ENCODE measurements at places on chromosomes 1 and 21.
A peak's percentile ranks its signal among the peaks of the same experiment; 100 is the strongest.

DNA sequence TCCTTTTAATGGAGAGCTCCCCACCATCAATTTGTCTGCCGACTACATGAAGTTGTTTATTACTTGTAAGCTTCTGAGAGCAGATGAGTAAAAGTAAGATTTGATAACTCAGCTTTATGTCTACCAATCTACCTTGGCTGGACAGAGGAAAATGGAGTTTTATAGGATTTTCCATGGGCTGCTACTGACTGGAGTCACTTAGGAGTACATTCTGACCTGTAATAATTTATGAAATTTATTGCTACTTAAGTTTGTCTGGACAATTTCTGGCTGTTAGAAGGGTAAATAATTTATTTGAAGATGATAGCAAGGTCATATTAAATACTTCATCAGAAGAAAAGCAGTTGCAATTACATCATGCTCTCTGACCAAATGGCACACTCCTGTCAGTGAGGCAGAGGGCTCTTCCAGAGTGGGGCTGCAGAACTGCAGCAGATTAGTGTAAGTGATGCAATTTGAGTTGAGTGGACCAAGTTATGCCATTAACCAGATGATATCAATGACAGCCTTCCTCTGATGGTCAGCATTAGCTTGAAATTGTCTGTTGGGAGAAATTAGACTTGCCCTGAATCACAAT is 736.7 kb upstream of the PTBP2 start:
- DNase-seq = no peak

DNA sequence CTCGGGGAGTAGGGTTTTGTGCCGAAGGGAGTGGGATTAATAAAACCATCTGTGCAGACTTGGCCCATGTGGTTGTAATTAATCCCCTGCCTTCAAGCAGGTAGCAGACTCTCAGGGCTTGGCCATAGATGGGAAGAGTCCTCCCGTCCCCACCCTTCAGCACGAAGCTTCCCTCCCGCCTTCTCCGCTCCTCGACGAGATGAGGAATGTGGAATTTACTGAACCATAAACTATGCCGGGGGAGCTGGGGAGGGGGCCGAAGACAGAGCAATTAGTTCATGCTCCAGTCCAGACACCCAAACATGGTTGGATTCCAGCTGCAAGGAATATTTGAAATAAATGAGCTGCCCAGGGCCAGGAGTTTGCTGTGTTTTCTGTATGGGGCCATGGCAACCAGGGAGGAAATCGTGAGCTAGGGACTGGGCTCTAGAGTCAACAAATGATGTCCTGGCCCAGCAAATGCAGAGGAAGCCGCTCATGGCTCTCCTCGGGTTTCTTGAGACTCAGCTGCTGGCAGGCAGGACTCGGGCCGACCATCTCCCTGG is 78.8 kb downstream of the SPSB1 start:
- no peak for DNase-seq

DNA sequence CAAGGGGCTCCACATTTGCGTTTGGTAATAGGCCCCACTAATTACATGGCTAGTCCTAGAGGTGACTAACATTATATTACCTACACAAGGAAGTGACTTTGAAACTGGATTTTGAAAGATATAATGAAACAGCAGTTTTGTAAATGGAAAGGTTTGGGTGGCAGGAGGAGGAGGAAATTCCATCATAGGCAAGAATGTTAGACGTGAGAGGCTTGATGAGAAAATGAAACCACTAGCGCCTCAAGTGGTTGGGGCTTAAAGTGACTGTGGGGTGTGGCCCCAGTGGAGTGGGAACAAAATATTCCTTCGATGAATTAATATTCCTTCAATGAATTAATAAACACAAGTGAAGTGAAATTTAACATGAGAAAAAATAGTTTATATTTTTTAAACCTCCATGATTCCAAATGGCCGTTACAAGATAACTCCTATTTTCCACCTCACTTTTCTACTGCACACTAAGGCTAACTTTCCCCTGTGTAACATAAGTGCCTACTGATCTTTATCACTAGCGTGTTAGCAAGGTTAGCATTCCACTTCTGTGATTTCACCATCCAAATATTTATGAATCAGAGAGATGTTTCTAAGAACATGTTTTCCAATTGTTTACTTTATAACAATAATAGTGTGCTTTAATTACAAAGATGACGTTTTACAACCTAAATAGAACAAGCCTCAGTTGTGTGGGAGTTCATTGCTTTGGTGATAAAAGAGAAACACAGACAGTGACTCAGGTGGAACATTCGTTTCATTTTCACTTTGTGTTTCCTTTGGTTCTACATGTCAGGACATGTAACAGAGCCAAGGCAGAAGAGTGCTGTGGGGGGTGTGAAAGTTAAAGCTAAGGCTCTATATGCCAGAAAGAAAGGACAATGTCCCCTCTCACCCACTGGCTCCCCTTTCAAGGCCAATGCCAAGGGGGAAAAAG is 12.5 kb upstream of the ATF3 start:
- DNase-seq = peak; percentile 55

DNA sequence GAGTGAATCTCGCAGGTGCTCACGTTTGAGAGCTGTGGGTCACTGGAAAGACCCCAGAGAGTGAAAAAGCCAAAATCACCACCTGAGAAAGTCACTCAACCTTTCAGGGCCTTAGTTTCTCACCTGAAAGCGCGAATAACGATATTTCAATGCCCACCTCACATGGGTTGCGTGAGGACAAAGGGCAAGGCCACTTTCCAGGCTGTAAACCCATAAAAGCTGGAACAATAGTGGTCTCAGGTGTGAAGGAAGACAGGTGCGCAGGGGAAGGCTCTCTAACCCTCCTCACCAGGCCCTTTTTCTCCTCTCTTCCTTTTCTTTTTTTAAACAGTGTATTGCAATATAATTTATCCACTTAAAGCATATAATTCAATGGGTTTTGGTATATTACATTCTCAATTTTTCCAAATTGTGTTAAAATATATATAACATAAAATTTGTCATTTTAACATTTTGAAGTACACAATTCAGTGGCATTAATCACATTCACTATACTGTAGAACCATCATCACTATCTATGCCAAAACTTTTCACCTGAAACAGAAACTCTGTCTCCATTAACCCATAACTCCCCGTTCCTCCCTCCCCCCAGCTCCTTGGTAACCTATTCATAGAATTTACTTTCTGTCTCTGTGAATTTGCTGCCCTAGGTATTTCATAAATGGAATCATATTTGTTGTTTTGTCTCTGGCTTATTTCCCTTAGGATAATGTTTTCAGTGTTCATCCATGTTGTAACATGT is 118.4 kb upstream of the TNR start:
- no peak for DNase-seq

DNA sequence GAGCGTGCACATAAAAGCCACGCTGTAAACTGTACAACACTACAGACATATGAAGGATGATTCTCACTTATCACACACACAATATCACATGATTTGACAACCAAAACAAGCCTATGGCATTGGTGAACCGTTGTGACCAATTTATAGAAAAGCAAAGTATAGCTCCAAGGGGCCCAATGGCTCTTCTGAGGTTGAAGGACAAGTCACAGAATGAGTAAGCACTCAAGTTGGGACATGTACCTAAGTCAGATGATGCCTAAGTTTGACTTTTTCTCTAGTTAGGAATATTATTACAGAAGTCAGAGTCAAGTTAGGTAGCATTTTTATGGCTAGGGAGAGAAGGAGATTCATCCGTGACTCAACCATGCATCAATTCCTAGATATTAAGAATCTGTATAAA is 45.7 kb downstream of the PLPP3 start:
- DNase-seq = no peak

DNA sequence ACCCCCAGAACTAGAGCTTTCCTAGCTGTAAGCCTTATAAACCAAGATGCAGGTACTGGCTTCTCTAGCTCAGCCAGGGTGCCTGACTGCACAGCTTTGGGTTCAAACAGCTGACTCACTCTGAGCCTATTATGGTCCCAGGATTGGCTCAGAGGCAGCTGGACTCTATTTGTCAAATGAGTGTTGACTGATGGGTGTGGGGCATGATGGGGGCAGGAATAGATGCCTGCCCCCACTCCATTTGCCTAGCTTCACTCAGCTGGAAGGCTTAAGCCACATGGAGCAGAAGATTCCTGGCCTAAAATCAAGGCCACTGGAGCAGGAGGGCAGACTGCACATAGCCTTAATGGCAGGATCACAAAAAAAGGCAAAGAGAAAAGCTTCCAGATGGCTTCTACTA is 90.5 kb downstream of the PIK3R3 start:
- DNase-seq = no peak
